Renal pelvis (tissue), 12 donors: ENCODE measurements at places on chromosomes 7 and 10. TPM values are rescaled to one million over a fixed set of nuclear protein-coding genes. Genes with fewer than 3 reads are reported as not detected.
A peak's percentile ranks its signal among the peaks of the same experiment; 100 is the strongest.

GRCh38 chr10:99870123-99870730 lies 87.8 kb downstream of the ABCC2 start:
- DNase-seq: no peak

Gene MUC3A
- polyA plus RNA-seq: 0.59 TPM

Gene PODXL
- 819 TPM for polyA plus RNA-seq

Gene SPDYE2B
- polyA plus RNA-seq: 5.0 TPM

Gene C10orf62
- polyA plus RNA-seq: 3.5 TPM

GRCh38 chr10:84265418-84265817 lies 20.6 kb downstream of the RGR start:
- DNase-seq: no peak

GRCh38 chr10:111885046-111885445 lies 298.5 kb downstream of the GPAM start:
- DNase-seq: no peak

GRCh38 chr7:85479918-85480643 lies 293.2 kb upstream of the SEMA3D start:
- no peak for DNase-seq

- DNase-seq: peak; percentile 69
These were observed 117.6 kb upstream of the FAM204A start for GRCh38 chr10:118459642-118460193.

DNA sequence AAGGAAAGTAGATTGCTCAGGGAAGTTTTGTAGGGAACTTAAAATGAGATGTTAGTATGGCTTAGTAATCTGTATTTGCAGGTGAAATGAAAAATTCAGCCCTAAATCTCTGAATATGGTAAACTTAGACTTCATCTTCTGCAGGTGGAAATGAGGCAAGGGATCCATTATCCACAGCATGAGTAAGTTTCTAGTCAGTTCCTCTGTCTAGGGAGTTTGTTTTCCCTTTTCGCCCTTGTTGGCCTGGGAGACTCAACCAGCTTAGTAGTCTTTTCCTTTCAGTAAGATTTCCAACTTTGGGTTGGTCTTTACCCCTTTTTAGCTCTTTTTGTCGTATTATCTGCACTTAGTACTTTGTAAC lies 65.6 kb downstream of the ZEB1 start:
- no peak for DNase-seq

Gene ZNF736
- polyA plus RNA-seq: 23.5 TPM

Gene GPR26
- polyA plus RNA-seq: 0.05 TPM

Gene ALOX5
- polyA plus RNA-seq: 6.4 TPM

Gene ABCC2
- polyA plus RNA-seq: 14.3 TPM

DNA sequence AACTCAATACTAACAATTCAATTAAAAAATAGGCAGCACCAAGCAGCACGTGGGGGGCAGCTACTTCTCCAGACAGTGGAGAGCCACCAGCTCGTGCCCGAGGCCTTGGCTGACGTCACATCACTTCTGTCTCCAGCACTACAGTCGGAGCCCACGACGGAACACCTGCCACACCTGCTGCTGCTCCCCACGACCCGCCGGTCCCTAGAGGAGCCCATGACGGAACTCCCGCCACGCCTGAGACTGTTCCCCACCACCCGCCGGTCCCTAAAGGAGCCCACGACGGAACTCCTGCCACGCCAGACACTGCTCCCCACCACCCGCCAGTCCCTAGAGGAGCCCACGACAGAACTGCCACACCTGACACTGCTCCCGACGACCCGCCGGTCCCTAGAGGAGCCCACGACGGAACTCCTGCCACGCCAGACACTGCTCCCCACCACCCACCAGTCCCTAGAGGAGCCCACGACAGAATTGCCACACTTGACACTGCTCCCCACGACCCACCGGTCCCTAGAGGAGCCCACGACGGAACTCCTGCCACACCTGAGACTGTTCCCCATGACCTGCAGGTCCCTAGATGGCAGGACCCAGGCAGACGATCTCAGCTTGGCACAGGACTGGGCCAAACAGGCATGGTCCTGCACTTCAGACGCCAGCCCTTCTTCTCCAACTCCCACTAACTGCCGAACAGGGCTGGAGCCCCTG lies 258.0 kb downstream of the ELFN1 start:
- no peak for DNase-seq

- no peak for DNase-seq
These were observed 60.4 kb upstream of the ADO start for GRCh38 chr10:62744136-62744535.

- no peak for DNase-seq
These were observed 12.5 kb upstream of the DDIT4 start for GRCh38 chr10:72260976-72261783.

GRCh38 chr7:26451997-26452396 lies 160.3 kb downstream of the SNX10 start:
- DNase-seq: no peak

GRCh38 chr7:47337531-47337930 lies 244.4 kb downstream of the TNS3 start:
- DNase-seq: no peak

DNA sequence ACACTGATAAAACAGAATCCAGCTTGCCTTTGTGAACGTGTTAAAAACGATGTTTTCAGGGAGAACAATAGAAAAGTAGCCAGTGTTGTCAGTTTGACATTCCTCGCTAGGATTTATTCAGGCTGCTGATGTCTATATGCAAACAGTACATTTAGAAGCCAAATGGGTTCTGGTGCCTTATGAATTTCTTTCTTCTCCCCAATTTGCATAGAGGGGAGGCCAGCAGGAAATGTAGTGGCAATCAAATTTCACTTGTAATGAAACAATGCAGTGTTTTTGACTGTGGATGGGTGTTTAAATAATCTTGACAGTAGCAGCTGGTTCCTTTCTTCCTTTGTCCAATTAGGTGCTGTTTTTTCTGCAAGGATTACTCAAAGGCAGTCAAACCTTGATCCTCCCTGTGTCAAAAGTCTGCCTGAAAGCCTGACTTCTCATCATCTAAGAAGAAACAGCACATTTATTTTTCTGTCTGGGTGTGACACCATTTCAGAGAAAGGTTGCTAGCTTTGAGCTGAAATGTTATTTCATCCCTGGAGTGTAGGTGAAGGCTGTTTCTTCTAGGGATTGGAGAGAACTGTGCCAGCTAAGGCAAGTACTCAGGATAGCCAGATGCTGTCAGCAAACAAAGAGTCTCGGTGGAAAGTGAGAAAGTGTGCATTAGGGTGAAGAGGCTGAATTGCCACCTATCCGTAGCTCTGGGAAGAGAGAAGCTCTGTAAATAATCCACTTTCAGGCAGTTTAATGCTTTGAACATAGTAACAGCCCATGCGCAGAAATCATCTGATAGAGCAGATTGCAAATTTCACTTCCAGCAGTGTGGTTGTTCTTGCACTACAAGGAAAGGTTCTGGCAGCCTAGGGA lies 36.6 kb upstream of the ZNRF2 start:
- DNase-seq: no peak

Gene CPSF4
- 37.2 TPM for polyA plus RNA-seq

- no peak for DNase-seq
These were observed 93.1 kb upstream of the GATAD1 start for GRCh38 chr7:92354214-92354613.

DNA sequence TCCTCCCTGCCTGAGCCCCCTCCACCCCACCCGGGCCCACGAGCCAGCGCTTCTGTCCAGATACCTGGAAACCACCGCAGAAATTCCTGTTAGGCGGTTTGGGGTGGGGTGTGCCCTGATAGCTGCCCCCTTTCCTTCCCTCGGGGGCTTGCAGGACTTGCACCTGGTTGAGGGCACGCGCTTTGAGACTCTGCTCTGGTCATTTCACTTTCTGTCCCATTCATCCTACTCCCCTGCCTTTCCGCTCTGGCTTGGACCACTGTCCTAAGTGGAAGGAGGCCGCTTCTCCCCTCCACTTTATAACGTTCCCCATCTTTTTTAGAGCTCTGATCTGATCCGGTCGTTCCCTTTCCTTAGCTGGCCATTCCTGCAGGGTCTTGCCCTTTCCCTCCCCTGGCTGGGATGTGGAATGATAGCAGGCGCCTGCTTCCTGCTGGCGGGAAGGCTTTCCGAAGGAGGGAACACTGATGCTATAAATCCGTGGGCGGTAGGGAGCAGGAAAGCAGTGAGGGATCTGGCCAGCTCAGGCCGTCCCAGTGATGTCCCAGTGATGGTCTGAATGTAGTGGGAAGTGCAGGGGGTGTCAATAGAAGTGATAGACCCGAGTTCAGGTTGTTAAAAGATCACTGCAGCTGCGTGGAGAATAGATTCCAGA lies 852 bp upstream of the PRKAR1B start:
- no peak for DNase-seq

Gene HMX3
- 0.07 TPM for polyA plus RNA-seq

GRCh38 chr10:70729763-70730357 lies 55.3 kb downstream of the TBATA start:
- peak; percentile 15 for DNase-seq

DNA sequence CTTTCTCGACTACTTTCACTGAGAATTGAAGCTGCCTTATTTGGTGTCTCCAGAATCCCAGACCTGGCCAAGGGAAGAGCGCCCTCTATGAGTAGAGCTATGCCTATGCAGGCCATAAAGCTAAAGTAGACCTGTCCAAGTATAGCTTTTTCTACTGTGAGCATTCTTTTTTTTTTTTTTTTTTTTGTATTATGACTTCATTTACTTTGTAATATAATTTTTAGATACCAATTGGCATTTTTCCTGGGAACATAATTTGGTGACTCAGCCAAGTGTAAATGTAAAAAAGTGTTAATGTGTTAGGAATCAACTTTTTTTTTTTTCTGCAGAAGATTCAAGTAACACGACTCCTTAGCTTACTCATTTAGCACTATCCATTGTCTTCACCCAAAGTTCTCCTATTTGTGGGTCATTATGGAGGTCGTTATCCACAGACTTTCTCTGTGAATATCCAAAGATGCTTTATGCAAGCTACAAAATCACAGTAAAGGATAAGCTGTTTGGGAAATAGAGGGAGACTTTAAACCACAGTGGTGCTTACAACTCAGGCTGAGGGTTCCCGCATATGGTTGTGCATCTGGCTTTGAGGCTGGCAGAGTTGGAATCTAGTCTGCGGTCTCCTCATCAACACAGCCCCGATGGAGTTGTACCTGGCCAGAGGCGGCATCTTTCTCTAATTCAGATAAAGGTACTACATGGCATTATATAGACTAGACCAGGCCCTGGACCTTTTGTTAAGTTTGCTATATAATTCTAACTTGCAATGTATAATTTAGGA lies 1040.2 kb upstream of the SORCS1 start:
- peak; percentile 34 for DNase-seq

Gene CH25H
- polyA plus RNA-seq: not detected

- no peak for DNase-seq
These were observed 188.2 kb downstream of the SKIDA1 start for GRCh38 chr10:21337171-21337792.

Gene AGAP4
- 47.3 TPM for polyA plus RNA-seq

- DNase-seq: no peak
These were observed 20.5 kb upstream of the CEP41 start for GRCh38 chr7:130461272-130461671.

Gene HIF1AN
- 42.3 TPM for polyA plus RNA-seq

DNA sequence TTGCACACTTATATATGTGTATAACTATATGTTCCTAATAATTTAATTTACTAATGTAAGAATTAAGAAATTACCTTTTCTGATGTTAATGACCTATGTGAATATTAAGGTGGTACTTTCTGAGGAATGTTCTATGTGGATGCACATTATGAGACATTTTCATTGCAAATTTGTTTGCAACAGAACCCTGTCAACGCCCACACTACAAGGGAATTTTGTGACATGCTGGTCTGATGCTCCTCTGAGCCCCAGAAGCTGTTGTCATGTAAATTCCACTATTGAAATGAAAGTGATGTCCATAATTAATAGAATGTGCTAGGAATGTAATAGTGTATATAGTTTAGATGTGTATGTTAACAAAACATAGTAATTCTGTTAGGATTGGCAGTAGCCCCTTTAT lies 4.5 kb downstream of the GRM3 start:
- no peak for DNase-seq

Gene MBLAC1
- 2.0 TPM for polyA plus RNA-seq

- no peak for DNase-seq
These were observed 284.4 kb downstream of the CRPPA start for GRCh38 chr7:16136896-16137295.

Gene CNPY1
- not detected for polyA plus RNA-seq

Gene PILRA
- polyA plus RNA-seq: 6.3 TPM

GRCh38 chr10:132192076-132192975 lies 5.6 kb downstream of the DPYSL4 start:
- DNase-seq: no peak

Gene BMPER
- 10.4 TPM for polyA plus RNA-seq

- DNase-seq: no peak
These were observed 176.4 kb downstream of the CCDC71L start for GRCh38 chr7:106484562-106484961.

GRCh38 chr10:61923210-61923949 lies 21.9 kb downstream of the ARID5B start:
- DNase-seq: no peak

- DNase-seq: no peak
These were observed 98.9 kb upstream of the ARHGAP21 start for GRCh38 chr10:24822590-24822989.

Gene SLC13A1
- 19.3 TPM for polyA plus RNA-seq

DNA sequence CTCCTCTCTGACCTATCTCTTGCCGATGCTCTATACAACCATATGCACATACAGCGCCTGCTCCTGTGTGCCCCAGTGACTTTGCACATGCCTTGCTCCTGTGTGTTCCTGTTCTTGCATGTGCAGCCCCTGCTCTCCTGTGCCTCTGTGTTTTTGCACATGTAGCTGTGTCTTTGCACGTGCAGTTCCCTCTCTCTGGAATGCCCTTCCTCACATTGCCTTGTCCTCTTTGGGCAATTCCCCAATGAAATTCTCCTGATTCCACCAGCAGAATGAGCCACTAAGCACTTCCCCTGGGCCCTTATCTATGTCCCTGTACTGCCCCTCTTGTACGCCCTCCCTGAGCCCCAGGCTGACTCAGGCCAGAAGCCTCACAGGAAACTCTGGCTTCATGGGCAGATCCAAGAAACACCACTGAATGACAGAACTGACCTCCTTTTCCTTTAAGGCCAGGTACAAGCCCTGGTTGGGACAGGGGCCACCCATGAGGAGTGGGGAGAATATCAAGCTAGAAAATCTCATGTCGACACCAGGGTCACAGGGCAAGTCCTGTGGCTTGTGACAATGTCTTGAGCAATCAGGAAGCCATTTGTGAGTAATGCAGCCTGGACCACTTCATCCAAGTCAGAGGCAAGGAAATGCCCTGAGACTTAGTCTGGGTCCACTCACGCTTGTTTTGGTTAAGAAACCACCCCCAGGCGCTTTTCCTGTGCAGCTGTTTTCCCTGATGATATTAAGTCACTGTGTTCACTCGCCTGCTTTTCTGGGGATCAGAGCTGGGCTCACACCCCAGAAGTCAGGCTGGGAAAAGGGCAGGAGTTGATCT lies 1.9 kb upstream of the ARHGAP22 start:
- DNase-seq: no peak

Gene TACC2
- 51.4 TPM for polyA plus RNA-seq
